ENCODE measurements at places on chromosomes 4 and X.

- no peak for DNase-seq
These were observed 584.6 kb downstream of the PRR32 start for GRCh38 chrX:127404161-127404560.

DNA sequence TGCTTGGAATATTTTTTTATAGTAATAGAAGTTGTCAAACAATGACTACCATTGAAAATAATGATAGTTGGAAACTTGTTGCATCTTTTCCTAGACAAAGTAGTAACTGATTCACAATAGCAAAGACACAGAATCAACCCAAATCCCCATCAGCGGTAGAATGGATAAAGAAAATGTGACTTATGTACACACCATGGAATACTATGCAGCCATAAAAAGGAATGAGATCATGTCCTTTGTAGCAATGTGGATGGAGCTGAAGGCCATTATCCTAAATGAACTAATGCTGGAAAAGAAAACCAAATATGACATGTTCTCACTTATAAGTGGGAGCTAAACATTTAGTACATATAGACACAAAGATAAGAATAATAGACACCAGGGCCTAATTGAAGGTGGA, 49.7 kb downstream of the ATP10D start:
- no peak for DNase-seq

DNA sequence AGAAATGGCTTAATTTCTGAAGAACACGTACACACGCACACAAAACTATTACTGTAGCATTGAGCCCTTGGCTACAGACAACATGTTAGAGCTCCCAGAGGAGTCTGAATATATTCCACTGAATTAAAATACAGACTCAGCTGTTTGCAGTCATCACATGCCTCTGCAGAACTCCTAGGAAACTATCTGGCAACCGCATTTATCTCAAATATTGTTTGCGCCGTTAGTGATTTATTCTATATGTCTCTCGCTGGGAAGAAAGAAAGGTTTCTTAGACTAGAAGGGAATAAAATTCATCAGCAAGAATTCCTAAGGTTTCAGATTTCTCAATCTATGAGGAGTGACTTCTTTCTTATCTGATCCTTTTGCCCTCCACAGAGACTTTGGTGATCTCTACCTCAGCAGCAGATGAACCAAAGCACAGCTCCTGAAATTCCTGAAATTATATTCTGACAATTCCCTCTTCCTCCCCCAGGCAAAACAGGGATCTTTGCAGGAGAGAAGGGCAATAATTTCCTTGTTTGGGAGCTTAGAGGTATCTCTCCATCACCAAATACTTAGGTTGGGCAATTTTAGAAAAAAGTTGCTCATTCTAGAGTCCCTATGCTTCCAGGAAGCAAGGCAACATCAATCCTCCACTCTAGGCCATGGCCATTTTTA, 199.2 kb downstream of the APBB2 start:
- no peak for DNase-seq

GRCh38 chr4:152455311-152455710, 80.6 kb downstream of the FBXW7 start:
- DNase-seq = no peak

DNA sequence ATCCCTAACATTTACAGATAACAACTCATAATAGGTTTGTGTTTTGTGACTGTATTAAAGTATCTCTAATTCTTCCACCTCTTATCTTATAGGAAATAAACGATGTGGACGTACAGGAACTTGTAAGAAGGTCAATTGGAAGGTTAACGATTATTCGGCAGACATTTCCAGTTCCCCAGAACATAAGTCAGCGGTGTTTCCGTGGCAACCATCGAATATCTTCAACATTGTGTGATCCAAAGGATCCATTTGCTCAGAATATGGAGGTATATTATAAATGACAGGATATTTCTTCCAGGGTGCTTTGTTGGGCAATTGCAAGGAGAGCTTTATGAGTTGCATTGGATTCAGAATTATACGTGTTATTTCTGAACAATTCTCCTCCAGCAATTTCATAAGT, 611.9 kb upstream of the ATOH1 start:
- DNase-seq = no peak

DNA sequence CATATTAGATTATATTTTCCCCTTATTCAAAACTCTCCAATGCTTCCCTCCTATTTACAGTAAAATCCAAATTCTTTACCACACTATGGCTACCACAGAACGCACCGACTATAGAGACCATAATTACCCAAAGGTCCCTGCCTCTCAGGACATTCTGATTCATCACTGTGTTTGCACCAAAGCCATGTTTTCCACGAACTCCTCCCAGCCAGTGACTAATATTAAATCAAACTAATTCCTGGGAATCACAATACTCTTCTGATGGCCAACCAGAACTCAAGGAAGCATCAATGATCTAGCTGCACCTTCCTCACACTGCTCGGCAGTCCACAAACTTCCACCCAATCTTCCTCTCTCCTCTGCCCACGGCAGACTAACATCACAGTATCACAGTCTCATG, 24.2 kb upstream of the EDNRA start:
- DNase-seq = no peak

- DNase-seq = no peak
These were observed 46.4 kb upstream of the SPRY1 start for GRCh38 chr4:123350191-123350544.
